ENCODE measurements at places on chromosomes 11 and 22.

DNA sequence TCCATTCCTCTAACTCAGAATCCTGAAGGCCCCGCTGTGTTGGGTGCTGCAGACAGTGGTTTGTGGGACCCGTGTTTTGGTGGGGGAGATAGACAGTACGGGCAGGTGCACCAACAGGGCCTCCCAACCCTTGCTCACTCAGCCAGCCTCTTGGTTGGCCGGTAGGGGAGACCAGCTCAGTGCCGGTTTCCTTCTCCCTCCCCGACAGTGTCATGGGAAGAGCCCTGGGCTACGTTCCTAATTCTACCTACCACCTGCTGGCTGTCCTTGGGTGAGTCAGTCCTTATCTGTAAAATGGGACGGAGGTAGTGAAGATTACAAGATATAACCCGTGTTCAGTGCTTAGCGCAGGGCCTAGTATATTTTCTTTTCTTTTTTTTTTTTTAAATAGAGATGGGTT is 5.9 kb downstream of the TMEM134 start:
- no peak for DNase-seq

DNA sequence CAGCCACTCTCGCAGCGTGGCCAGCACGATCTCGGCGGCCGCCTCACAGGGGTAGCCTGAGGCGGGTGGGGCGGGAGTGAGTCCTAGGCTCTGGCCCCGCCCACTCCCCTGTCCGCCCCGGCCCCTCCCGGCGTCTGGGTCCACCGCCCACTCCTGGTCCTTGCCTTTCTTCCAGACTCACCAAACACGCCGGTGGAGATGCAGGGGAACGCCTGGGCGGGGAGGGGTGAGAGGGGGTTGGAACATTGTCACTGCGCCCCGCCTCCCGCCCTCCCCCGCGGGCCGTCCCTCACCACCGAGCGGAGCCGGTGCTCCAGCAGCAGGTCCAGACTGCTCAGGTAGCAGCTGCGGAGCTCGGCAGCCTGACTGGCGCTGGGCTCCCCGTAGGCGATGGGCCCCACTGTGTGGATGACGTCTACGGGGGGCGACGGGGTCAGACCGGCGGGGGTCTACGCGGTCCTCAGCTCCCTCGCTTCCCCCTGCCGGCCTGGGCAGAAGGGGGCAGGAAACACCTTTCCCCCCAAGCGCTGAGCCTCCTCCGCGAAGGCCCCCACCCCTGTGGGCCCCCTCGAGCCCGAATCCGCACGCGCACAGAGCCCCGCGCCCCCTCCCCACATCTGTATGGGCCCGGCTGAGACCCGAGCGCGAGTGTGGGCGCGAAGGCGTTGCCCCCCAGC is 13.2 kb downstream of the OTUB1 start:
- DNase-seq, result peak; percentile 46

DNA sequence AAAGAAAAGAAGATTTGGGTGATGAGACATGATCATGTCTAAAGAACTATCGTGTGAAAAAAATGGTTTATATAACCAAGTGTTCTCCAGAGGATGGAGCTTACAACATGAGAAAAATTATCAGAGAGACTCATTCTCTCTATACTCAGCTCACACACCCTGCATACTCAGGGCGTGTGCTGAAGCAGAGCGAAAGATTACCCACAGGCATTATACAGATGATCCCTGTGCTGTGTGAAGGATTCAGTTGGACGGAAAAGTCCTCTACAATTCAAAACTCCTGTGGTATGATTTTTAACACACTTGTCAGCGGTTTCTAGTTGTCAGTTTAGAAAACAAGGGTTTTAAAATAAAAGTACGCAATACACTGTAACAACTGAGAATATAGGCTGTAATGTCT is 267.3 kb downstream of the DLG2 start:
- DNase-seq, result no peak

DNA sequence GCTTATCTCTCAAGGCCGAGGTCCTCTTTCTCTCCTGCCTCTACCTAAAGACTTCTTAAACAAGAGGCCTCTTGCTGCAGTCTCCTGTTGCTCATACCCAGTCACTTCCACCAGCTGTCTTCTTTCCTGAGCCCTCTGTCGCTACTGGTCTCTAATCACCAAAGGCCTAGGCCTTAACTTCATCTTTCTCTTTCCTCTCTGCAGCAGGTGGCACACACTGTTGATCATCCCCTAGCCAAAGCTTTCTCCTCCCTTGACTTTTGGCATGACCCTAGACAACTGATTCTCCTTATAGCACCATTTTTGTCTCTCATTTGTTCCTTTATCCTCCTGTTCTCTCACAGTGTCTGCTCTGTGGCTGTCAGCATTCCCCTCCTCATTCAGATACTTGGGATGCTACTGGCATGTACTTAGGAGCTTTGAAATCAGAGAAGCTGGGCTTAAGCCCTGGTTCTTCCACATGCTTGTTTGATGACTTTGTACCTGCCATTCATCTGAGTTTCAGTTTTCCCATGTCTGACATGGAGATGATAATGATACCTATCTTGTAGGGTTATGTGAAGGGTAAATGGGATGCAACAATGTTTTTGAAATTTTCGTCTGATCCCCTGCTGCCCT is 22.4 kb downstream of the ENDOD1 start:
- DNase-seq, result no peak

DNA sequence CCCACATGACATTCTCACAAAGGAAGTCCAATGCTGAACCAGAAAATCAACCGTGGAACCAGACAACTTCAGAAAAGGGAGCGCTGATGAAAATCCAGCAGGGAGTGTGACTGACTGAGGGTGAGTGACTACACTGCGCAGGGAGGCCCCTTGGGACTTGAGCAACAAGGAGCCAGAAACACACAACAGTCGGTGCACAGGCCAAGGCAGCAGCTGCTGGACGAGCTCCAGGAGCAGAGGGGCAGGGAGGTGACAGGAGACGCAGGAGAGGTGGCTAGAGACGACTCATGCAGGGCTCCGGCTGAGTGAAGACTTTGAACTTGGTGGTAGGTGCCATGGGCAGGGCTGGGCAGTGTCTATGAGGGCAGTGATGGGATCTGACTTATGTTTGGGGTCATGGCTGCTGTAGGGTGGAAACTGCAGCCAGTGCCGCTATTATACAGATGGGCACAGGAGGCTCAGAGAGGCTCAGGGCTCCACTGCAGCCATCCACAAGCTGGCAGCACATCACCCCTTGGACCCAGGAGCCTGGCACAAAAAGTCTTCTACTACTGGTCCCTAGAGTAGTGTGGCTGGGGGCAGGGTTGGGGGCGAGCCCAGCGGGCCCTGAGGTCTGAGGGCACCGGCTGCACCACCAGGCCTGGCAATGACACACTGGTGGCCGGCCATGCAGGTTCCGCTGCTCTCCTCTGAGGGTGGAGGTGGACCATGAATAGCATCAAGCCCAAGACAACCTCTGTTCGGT is 10.3 kb upstream of the FADD start:
- no peak for DNase-seq

- DNase-seq, result no peak
Observed at GRCh38 chr11:131695889-131696429, 325.5 kb downstream of the NTM start.

- no peak for DNase-seq
Observed at GRCh38 chr11:88689548-88690240, 352.2 kb upstream of the CTSC start.

GRCh38 chr11:123377355-123377754 is 52.7 kb upstream of the GRAMD1B start:
- no peak for DNase-seq

DNA sequence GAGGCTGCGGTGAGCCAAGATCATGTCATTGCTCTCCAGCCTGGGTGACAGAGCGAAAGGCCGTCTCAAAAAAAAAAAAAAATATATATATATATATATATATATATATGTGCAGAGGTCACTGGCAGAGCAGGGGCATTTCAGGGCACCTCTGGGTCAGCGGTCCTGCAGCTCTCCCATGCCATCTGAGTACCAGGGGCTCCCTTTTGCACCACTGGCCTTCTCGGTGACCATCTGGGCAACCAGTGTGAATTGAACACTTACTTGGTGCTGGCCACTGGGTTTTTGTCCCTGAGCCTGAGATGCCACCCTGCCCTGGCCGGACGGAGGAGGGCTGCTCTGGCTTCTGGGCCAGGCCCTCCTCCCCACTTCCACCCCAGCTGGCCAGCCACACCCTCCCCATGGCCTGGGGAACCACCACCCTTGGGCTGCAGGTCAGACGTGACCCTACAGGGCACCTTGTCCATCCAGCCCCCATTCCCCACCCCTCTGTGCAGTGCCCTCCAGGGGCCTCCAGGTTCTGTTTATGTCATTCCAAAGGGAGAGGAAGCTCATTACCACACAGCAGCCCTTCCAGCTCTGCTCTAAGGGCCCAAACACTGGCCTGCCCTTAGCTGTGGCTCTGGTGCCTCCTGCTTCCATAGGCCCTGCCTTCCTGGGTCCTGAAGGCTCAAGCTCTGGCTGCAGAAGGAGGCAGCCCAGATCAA is 10.3 kb downstream of the MAPK8IP1 start:
- no peak for DNase-seq

- DNase-seq, result no peak
Observed at GRCh38 chr11:30091246-30091645, 74.4 kb upstream of the KCNA4 start.

GRCh38 chr11:104736502-104736901 is 161.8 kb downstream of the CASP12 start:
- no peak for DNase-seq

DNA sequence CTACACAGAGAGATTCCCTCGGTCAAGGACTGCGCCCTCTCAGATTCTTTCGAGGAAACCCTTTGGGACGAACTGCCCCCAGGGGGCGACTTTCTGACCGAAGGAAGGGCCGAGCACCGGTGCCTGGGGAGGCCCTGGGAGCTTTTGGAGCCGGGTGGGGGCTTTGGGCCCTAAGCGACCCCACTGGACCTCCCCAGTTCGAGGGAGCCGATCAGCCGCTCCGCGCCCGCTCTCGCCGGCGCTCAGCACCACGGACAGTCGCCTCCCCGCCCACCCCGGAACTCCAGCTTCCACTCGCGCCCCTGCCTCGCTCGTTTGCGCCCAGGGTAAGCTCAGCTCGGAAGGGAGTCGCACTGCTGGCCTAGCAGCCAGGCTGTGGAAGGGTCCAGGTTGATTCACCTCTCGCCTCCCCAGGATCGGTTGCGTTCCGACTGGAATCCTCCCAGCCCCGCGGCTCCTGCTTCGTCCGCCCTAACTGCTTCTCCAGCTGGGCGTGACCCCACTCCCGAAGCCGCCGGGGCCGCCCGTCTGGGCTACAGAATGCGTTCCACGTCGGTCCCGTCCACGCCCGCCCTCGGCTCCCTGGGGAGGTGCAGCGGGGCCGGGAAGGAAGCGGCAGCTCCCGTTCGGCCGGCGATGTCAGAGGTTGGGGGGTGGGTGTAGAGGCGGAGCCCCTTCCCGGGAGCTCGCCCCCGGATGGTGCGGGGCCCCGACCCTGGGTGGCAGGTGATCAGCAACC is 428 bp downstream of the SCN3B start:
- peak; percentile 19 for DNase-seq

- no peak for DNase-seq
Observed at GRCh38 chr11:1987024-1987423, 10.6 kb downstream of the H19 start.

DNA sequence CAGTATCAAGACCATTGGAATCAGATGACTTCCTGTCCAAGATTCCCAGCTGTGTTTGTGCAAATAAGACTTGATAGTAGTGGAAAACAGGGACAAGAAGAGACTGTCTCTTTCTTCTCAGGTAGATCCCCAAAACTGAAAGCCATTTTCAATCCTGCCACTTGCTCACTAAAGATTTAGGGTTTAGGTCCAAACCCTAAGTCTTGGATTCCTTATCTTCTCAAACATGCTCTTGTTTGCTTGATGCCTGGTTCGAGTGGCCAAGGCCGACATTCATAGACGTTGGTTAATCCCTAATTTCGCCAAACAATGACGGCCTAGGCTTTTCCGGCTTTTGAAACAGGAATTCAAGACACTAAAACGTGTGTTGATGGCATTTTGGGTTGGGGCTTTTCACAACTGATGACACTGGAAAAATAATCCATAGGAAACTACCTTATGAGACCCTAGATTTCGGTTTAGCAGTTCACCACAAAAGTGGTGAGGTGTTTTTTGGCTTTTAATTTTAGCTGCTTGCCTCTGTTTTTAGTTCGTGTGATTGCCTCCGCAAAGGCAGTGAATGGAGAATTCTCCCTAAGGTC is 1.0 kb upstream of the GTPBP1 start:
- no peak for DNase-seq

GRCh38 chr11:96235751-96236150 is 107.2 kb downstream of the MAML2 start:
- DNase-seq, result no peak

DNA sequence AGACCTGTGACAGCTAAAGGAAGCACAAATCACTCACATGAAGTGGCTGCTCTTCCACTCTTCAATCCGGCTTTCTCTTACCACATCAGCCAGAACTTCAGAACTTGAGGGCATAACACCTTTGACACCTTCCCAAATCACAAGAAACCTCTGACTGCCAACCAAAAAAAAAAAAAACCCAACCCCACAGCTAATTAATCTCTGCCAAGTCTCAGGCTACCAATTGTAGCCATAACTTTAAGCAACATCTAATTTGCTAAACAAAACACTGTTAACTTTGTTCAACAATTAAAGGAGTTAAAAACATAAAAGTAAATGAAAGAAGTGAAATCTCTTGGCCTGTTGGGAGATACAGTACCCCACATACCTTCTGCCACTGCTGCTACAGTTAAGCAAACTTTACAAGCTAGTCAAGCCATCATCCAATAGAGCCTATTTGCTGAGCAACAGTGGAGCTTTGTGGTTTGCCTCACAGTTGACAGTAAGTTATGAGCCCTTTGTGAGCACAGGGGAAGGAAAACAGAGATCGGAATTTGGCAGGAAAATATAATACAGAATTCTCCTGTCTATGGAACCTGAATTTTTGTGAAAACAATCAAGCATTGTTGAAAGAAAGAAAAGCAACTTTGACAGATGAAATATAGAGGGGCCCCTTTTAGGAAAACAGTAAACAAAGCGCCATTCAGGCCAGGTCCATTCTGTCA is at the start of gene SOX6:
TSS of gene SOX6 (minus strand) at position 490 of the 704 bp plus-strand sequence. CDS start 15,298 bp downstream, outside the sequence.
- no peak for DNase-seq

DNA sequence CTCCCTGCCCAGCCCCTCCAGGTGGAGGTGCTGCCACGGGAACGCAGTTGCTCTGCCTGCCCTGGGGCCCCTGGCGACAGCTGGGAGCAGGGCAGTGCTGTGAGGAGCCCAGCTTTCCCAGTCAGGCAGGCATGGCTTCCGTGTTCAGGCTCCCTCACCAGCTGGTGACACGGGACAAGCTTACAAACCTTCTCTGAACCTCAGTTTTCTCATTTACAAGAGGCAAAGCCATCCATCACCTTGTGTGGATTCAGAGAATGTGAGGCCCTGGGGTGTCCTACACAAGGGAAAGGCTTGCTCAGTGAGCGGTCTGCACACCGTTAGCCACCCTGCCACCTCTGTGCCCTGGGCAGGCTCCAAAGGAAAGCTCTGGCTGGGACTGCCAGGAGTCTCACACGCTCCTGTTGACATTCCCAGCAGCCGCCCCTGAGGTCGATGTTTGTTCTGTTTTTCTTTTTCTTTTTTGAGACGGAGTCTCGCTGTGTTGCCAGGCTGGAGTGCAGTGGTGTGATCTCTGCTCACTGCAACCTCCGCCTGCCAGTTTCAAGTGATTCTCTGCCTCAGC is 23.5 kb downstream of the SUN2 start:
- no peak for DNase-seq

GRCh38 chr22:24883432-24883831 is 63.1 kb downstream of the LHFPL7 start:
- no peak for DNase-seq
